NCI-H524 (cell line): ENCODE measurements at places on chromosomes 4 and X.
A peak's percentile ranks its signal among the peaks of the same experiment; 100 is the strongest.

DNA sequence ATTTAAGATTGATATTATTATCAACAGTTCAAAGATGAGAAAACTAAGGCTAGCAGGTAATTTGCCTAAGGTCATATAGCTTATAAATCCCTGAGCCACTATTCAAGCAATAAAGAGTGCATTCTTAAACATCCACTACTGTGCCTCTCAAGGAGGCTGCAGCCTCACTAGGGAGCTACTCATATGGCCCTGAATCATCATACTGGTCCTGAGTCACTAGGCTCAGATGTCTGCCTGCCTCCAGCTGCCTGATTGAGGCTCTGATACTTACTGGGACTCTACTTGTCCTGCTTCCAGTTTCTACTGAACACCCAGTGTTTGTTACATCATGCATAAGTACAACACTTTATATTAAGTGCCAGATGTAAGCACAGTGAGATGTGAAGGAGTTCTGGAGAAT lies 110.7 kb downstream of the AASDH start:
- no peak for DNase-seq

GRCh38 chr4:91345632-91346031 lies 958.1 kb upstream of the GRID2 start:
- no peak for DNase-seq

DNA sequence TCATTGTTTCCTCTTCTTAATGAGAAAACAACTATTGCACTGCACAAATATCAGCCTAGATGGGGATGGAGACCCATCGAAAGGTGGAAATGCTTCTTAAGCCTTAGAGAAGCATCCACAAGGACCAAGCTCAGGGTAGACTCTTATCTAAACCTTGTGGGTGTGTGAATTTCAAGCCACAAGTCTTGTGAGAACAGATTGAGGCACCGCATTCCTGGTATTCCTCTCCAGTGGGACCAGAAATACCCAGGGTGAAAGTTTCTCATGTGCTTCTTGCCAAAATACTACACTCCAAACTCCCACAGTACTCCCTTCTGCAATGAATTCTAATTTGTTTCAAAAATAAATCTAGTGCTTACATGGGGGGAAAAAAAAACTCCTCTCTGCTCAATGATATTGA lies 375.6 kb downstream of the PDGFC start:
- DNase-seq = no peak

DNA sequence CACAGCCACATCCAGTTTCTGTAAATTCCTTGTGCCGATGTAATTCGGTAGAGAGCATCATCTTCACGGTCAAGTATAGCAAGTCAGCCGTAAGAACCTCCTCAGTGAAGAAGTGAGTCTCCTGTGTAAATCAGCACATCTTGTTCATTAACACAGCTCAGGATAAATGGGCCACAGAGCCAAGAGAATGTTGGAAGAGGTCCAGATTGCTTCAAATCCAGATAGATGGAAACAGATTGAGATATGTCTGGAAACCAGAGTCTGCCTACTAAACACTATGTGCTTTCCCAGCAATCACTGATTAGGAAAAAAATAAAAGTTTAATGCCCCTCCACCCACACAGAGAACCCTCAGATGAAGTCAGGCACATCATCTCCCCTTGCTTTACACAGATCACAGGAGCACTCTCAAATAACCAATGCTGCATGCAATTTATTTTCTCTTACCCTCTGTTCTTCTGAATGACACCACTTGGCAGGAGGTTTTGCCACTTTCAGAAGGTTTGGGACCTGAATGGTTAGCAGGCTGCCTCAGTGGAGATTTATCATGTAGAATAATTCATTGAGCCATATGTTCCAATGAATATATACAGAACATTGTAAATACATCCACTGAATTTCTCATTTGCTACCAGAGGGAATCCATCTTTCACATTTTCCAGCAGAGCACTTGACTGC lies 357.7 kb downstream of the C4orf33 start:
- DNase-seq = peak; percentile 62

- DNase-seq = no peak
These were observed 165.3 kb downstream of the FBXO8 start for GRCh38 chr4:174118171-174118570.

GRCh38 chrX:40031911-40032310 lies 65.8 kb downstream of the BCOR start:
- DNase-seq = no peak

GRCh38 chr4:472881-473569 lies 25.9 kb downstream of the ZNF721 start:
- peak; percentile 16 for DNase-seq

GRCh38 chrX:6917666-6918065 lies 229.8 kb upstream of the STS start:
- DNase-seq = no peak

DNA sequence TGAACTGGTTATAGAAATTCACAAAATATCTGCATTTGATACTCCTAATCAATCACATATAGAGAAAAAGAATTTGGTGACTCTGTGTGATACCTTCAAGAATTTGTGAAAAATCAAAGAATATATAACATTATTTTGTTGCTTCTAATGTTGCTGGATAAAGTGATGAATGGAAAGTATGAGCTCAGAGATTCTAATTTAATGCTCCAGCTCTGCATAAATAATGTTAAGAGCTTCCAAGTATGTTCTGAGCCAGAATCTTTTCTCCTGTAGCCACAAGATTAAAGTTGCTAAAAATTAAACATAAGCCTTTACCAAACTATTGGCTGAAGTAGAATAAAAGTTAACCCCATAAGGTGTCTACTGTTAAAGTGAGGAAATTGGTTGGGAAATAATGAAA lies 294.7 kb upstream of the CT83 start:
- no peak for DNase-seq

DNA sequence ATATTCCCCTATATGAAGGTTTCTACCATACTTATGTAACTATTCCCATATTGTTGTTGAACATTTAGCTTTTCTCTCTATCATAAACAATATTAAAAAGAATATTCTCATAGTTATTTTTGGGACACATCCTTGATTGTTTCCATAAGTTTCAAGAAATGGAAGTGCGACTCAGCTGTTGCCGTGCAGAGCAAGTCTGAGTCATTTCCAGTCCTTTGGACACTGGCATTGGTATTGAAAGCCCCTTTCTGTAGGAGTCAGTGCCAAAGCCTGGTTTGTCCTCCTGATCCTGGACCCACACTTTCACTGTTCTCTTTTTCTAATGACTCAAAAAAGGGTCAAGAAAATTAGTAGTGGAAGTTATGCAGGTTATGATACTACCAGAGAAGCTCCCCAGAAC lies 108.3 kb upstream of the DIAPH2 start:
- DNase-seq = no peak

DNA sequence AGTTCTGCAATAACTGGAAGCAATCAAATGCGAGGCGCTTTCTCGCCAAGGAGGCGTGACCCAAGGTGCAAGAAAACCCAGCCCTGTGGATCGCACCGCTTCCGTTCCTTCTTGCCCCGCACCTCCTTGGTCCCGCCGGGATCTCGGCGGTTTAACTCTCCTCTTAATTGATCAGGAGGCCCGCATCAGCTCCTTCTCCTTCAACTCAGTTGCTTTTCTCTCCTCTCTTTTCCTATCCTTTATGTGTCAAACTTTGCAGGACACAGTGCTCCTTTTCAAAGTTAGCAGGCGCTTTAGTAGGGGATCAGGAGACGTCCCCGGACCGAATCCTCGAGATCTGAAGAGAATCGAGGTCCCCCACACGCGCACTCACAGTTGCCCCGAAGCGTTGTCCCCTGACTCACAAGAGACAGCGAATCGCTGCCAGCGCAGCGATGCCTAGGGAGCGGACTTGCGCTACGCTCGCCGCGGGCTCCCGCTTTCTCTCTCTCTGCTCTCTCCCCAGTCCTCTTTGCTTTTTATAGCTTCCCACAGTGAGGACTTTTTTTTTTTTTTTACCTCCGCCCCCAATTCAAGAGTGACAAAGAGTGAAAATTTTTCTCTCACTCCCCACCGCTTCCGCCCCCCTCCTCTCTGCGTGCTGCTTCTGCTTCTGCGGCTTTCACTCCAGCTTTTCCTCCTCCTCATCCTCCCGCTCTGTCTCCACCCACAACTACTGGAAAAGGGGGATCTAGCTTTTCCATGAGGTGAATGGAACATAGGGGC lies at the start of gene DKK2:
DKK2 (minus strand) TSS at position 495 of the 765 bp plus-strand sequence. CDS start 722 bp downstream, outside the sequence.
- DNase-seq = no peak

DNA sequence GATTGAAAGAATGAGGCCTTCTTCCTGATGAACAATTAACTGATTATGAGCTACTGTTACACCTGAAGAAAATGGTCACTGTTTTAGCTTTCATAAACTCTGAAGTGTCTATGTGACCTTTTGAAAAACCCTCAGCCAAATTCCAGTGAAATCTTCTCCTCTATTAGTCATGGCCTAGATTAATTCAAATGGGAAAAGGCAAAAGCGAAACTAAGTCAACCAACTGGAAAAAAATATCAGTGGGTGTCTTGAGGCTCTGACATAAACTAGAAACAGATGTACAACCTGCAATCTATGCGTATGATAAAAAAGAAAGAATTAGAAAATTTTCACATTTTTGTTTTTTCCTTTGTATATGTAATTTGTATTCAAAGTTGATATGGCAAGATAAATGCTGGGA lies 169.4 kb upstream of the BANK1 start:
- DNase-seq = no peak

DNA sequence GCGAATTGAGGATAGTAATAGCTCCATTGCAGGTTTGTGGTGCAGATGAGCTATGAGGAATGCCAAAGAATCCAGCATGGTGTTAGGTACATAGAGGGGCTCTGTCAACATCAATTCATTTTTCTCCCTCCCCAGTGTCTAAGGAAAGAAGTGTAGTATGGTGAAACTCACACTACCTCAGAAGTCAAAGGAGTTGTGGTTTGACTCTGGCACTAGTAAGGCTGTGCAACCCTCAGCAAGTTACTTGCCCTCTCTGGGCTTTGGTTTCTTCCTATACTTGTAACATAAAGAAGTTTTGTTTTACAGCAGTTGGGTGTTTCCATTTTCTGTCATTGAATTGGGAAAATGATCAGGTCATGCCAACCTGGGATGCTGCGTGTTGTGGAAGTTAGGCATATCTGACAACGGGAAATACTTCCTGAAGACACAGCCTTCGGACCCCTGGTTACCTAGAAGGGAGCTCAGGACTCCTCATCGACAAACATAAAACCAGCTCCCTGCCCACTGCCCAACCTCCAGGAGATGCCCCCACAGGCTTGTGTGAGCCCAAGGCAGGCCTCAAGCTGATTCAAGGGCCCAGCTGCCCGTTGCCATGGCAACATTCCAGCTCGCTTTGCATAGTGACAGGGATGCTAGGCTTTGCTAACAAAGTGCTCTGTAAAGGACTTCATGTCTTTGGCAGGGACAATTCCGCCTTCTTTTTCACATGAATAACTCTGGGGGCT lies 71.4 kb downstream of the RTL5 start:
- DNase-seq = peak; percentile 56

DNA sequence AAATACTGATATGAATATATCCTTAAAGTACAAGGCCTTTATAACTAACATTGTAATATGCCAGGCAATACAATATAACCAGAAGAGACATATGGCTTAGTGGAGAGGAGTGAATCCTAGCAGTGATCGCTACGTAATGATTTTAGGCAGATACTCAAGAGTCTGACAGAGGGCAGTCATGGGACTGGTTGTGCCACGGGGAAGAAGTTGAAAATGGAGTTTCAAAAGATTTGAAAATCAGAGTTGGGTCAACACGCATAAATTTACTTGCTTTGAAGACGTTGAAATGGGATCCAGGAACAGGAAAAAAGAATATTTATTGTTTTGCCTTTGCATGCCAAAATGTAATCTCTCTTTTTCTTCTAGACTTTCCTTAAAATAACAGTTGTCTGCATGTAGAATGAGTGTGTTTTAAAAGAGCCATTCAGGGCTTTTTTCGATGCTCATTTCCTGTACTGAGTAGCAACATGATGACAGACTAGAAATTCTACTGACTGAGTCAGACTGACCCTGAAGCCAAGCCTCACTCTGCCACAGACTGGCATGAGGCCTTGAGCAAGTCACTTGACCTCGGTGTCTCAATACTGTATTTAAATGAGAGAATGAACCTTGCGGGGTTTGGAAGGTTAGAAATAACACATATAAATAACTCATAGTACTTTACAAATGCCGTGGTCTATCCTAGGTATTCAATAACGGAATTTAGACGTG lies 8.1 kb upstream of the SMS start:
- no peak for DNase-seq

GRCh38 chr4:124401606-124402005 lies 310.9 kb downstream of the ANKRD50 start:
- DNase-seq = no peak

DNA sequence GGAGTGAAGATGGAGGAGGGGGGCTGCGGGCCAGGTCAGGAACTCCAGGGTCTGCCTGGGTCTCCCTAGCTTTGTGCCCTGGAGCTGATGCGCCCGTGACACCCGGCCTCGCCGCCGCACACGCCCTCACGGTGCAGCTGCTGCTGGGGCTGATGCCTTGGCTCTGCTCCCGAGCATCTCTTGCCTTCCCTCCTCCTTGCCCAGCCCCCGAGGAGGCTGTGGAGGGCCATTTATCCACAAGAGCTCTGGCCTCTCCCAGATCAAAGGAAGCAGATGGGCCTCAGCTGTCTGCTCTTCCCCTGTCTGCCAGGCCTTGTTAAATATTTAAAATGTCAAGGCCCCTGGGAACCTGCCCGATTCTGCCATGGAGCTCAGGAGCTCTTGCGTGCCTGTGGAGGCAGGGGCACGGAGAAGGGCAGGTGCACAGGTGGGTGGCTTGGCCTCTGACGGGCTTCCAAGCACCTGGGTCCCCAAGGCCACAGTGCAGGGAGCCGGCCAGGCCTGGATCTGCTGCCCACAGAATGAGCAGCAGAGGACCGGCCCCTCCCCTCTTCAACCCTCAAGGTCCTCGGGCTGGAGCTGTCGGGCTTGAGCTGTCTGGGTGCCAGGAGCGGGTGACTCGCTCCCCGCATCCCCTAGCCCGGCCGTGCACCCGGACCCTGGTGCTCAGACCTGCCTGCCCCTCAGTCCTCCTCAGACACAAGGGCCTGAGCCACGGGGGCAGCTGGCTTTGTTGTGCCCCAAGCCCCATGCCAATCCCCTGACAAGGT lies 20.3 kb downstream of the ATP2B3 start:
- DNase-seq = peak; percentile 95
